ENCODE measurements at places on chromosomes 7 and 10.

DNA sequence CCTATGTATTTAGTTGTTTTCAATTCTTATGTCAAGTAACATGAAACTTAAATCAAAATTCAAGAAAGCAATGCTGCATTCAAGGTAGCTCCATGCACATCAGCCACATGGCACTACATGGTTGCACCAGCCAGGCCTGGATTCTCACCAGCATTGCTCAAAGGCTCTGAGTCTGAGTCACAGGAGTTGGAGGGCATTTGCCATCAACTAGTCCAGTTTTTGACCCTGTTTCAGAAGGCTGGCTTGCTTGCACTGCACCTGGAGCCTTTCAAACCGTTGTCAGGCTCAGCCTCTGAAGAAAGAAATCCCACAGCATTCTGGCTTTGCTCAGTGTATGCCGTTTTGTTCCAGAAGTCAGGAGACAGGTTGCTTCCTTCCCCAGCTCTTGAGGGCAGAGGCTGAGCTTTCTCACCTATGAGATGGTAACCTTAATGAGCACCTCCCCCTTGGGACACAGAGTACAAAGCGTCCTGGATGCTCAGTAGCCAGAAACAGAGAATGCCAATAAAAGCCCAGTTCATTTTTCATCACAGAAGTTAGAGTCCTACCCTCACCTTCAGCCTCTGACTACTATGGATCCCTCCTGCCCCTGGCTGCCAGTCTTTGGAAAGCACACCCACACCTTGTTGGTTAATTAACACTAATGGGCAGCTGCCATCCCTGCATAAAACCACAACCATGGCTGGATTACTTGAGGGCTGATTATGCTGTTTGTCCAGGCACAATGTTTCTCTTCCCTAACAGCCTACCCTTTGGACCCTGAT lies 288.4 kb upstream of the LRRTM3 start:
- no peak for DNase-seq

GRCh38 chr7:143454091-143454680 lies 10.9 kb downstream of the TAS2R60 start:
- no peak for DNase-seq

GRCh38 chr10:71368643-71369042 lies 28.1 kb upstream of the CDH23 start:
- no peak for DNase-seq

DNA sequence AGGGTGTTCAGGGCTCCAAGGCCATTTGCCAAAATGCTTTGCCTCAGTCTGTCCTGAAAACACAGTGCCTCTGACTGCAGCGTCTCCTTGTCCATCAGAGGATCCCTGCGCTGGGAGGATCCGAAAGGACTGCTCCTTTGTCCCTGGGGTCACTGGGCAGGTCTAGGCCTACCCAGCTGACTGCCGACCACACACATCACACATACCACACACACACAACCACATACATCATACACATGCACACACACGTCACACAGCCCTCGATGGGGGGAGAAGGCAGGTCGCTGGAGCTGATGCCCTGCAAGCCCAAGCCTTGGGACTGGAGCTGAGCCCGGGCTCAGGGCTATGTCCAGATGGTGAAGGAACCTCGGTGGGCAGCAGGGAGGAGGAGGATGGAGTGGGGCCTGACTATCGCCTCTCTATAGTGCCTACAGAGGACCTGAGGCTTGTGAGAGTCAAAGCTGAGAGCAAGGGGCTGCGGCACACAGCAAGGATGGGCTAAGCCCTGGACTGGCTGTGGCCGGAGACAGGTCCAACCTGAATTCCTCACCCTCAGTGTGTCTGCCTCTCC lies 29.1 kb downstream of the GPRIN2 start:
- no peak for DNase-seq

GRCh38 chr10:126041804-126042231 lies 145.5 kb downstream of the FANK1 start:
- peak; percentile 89 for DNase-seq

DNA sequence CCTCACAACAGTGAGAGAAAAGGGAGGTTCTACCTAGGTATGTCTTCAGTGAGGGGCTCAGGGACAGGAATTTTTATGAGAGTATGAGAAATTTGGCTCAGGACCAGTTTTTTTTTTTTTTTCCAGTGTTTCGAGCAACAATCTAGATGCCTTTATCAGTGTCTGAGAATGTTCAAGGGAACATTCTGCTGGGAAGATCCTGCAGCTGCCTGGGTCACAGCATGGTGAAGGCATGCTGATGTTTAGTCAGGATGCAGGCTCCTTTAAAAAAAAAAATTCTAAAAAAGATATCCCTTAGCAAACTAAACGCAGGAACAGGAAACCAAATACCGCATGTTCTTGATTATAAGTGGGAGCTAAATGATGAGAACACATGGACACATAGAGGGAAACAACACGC lies 31.0 kb downstream of the SBDS start:
- DNase-seq: no peak

DNA sequence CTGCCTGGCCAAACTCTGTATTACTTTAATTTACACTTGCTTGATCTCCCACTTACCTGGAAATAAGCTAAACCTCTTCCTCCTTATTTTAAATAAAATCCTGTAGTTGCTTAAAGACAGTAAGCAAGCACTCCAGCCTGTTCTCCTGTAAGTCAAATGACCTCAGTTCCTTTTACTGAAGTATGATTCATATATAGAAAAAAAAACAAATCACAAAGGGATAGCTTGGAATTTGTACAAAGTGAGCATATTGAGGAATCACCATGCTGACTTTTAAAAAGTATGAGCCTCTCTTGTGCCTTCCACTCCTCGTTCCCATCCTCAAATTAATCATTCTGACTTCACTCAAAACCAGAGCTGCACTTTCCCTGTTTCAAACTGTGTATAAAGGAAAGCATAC lies 52.0 kb downstream of the C10orf90 start:
- no peak for DNase-seq

DNA sequence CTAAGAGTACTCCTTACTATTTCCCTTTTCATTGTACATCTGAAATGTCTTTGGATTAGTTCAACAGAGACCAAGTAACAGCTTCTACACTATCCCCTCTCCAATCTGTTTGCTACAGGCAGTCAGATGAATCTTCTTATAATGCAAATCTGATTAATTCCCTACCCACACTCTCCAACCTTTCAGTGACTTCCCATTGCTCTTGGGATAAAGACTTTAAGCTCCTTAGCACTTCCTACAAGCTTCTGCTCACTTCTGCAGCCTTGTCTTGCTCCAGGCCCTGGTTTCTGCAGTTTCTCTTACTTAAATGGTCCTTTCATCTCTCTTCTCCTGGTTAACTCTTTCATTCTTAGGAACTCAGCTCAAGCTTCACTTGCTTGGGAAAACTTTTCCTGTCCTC lies 65.2 kb upstream of the FEZF1 start:
- DNase-seq: no peak

DNA sequence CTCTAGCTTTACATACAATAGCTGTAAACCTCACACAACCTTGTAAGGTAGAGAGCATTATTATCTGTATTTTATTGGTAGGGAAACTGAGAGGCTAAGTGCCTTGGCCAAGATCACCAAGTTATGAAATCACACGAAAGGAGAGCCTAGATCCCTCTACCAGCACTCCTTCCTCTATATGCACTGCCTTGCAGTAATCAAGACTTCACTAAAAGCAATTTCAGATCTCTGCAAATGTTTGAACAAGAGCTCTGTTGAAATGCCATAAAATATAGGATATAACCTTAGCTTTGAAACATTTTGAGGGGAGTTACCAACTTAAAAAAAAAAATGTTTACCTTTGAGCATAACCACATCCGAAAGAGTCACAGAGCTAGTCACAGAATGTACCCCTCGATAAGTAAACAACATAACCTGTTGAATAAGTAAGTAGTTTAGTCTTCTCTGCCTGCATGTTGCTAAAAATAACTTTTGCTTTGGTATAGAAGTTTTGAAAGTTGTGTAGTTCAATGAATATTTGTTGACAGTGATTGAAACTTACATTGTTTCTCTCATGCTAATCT lies 709.4 kb downstream of the AUTS2 start:
- DNase-seq: no peak
